ENCODE measurements at places on chromosomes 4 and X. TPM values are rescaled to one million over a fixed set of nuclear protein-coding genes. Genes with fewer than 3 reads are reported as not detected.

Gene PABPC5
- total RNA-seq: 1.1 TPM

Gene UGT2B15
- 13.0 TPM for total RNA-seq

DNA sequence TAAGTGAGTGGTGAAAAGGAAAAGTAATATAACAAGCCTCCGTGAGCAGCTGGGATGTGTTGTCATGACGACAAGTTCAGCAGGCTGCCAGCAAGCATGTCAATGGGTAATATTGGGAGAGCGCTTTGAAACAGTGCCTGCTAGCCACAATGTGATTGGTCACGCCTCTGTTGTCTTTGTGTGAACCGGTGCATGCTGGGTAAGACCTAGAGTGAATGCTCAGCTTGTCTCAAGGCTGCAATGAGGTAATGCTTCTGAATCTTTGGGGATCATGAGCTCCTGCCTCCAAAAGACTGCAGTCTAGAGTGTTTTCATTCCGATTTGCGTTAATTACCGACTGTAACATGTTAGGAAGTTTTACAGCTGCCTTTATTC lies 54.9 kb downstream of the STOX2 start:
- H3K27me3 ChIP-seq: no peaks in the 10 kb centered on the region
- H3K36me3 ChIP-seq: no peaks in the 10 kb centered on the region
- H3K4me1 ChIP-seq: no peaks in the 10 kb centered on the region
- no peak for DNase-seq

- H3K36me3 ChIP-seq: no peaks in the 10 kb centered on the region
- H3K27ac ChIP-seq: no peak overlapping the region
- no peaks in the 10 kb centered on the region for H3K27me3 ChIP-seq
- DNase-seq: no peak
Measured at GRCh38 chr4:151957153-151957552, 196.3 kb upstream of the GATB start.

- H3K27ac ChIP-seq: no peak overlapping the region
- no peaks in the 10 kb centered on the region for H3K4me1 ChIP-seq
- H3K36me3 ChIP-seq: no peaks in the 10 kb centered on the region
Measured at GRCh38 chr4:100130491-100130890, 59.8 kb downstream of the DDIT4L start.

- H3K27me3 ChIP-seq: no peaks in the 10 kb centered on the region
- no peak overlapping the region for H3K4me3 ChIP-seq
- peak; percentile 24 for DNase-seq
- H3K36me3 ChIP-seq: no peaks in the 10 kb centered on the region
Measured at GRCh38 chr4:2082118-2082517, 23.0 kb downstream of the NAT8L start.

Data from Peyer's patch (tissue), 4 donors.